NCI-H1436 treated with DMSO at 0.1 percent for 48 hours (cell line): ENCODE measurements at places on chromosomes 16 and 17.

DNA sequence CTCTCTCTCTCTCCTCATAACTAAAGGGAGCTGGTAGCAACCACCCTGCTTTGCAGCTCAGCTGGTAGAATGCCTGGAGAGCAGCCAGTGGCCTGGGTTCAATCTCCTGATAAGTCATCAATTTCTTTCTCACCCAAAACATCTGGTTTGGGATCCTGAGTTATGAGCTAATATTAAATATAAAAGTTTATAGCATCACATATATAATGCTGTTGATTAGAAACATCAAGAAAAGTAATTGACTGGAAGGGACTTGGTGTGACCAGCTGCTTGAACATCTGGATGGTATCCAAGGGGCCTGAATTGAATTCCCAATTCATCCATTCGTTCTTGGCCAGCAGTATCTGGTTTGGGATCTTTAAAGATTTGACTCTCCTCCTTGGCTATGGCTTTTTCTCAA, 12.2 kb upstream of the ELAC2 start:
- no peak for DNase-seq

DNA sequence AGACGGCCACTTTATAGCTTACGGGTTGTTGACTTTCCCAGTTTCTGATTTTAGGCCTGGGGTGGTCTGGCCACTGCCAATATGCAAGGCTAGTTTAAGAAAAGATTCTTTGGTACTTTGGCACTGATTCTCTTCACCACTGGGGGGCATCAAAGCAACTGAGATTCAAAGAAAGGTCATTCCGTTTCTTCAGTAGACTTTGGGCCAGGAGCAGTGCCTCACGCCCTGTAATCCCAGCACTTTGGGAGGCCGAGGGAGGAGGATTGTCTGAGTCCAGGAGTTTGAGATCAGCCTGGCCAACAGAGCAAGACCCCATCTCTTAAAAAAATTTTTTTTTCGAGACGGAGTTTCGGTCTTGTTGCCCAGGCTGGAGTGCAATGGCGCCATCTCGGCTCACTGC, 53.0 kb downstream of the RPA1 start:
- no peak for DNase-seq

- peak; percentile 21 for DNase-seq
These were observed 28.1 kb upstream of the NOL11 start for GRCh38 chr17:67689534-67690177.

- DNase-seq, result no peak
These were observed 503.9 kb downstream of the CDH11 start for GRCh38 chr16:64617836-64618476.
